ENCODE measurements at places on chromosomes 7 and 10.
A peak's percentile ranks its signal among the peaks of the same experiment; 100 is the strongest.

DNA sequence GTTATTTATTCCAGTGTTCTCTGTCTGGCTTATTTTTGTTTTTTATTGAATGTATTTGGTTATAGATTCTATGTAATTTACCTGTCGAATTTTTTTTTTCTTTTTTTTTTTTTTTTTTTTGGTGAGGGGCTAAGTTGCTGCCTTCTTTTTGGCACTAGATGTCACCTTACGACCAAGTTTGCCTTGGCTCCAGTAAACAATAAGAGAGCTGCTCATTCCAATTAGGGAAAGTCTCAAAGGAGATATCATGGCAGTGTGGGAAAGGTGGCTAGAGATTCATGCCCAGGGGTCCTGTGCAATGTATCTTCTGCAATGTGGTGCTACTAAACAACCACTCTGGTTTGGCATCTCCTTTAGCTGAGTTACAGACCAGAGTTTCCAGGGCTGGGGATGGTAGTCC, 84.0 kb downstream of the PTPN20 start:
- DNase-seq: no peak

GRCh38 chr10:126029999-126030398, 133.6 kb downstream of the FANK1 start:
- no peak for DNase-seq

DNA sequence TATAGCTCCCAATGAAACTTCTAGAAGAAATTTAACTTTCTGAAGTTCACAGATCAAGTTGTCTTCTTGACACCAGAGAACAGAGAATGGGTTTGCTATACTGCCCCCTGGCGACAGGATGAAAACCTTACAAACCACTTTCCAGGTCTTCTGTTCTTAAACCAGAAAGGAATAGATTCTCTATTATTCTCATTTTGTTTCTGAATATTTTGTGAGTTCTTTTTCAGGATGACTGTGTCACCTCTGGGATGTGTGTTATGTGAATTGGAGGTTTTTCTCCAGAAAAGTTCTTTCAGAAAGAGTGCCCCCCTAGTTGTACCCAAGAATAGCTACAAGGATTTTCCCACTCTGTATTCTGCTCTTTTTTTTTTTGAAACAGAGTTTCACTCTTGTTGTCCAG, 6.3 kb downstream of the IFT22 start:
- DNase-seq: peak; percentile 47

DNA sequence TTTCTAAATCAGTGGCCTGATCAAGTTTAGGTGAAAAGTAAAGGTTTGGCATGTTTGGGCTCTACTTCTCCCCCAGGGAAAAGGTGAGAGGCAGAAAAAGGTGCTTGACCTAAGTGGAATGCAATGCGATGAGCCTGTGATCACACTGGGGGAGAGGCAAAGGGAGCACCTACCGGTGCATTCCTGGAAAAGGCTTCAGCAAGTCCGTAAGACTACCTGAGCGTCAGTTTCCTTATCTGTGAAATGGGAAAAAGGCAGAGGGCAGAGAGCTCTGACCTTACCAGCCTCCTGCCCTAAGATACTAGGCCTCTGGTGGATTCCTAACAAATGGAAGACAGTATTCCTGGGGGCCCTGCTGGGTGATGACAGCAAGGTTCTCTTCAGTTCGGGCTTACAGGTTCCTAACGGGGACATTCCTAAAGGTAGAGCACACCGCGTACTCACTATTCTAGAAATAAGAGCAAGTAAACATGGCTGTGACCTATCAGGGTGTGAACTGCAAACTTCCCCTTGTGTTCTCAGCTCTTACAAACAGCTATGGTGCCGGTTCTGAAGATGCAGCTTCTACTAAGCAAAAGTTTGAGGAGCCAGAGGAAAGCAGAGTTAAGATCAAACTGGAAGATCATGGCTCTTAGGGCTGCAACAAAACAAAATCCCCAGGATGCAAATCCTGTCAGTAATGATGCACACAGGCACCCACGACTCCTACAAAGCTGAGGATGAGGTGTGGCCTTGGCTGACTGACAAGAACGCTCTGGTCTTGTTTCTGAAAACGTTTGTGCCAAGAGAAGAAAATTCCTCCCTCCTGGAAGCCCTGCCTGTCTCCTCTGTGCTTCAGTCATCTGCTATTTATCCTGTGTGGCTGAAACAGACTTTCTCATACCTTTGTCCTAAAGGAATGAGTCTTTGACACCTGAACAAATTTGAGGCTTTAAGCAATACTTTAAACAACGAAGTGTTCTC, 13.3 kb upstream of the ACSL5 start:
- DNase-seq: no peak

DNA sequence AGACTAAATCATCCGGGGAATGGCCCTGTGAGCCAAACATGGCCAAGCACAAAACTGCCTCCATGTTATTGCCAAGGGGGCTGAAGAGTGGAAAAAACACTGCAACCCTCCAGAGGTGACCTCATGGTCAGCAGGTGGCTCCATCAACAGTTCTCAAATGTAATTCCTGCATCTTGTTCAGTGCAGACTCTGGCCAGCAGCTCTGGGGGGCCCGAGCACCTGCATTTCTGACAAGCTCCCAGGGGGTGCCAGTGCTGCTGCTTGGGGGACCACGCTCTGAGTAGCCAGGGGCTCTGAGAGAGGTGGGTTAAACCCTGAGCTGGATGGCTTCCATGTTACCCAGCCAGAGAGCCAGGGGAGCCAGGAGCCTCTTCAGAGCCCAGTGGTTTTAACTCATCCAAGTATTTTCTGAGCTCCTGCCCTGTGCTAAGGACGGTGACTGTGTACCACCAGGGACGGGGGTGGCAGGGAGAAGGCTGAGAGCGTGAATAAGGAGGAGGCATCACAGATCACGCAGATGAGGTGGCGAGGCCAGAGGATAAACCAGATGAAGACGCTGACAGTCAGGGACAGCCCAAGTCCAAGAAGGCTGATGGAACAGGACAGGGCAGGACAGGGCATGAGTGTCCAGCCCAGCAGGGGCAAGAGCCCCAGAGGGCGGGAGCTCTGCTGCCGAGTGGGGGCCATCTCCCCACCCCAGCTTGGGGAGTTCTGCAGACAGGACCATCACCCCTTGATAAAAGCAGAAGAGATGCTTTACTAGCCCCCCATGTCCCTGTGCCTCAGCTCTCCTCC, 52.9 kb downstream of the CLEC2L start:
- DNase-seq: no peak

DNA sequence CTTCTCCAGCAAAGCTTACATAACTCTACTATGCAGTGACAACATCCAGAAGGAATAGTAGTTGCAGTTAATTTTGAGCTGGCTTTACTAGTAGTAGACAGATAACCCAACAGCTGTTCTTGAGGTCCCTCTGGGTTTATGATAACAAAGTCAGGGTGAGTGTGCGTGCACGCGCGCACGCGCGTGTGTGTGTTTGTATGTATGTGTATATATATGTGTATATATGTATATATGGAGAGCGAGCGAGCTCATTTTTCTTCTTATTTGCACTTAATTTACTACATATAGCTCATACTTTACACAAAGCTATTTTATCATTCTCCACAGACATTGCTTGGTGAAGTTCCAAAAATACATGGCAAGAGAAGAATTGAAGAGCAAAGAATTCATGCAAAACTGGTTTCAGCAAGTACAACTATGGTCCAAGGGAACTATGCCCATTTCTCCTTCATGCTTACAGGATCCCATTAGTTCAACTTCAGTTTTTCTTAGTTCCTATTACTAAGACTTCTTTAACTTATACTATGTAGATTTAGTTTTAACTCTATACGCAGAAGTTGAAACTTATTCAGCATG, 105.9 kb upstream of the TMEM168 start:
- DNase-seq: no peak

- DNase-seq: peak; percentile 80
Measured at GRCh38 chr7:25260862-25261494, 32.7 kb upstream of the NPVF start.

- no peak for DNase-seq
Measured at GRCh38 chr10:24899571-24899970, 52.8 kb downstream of the PRTFDC1 start.

DNA sequence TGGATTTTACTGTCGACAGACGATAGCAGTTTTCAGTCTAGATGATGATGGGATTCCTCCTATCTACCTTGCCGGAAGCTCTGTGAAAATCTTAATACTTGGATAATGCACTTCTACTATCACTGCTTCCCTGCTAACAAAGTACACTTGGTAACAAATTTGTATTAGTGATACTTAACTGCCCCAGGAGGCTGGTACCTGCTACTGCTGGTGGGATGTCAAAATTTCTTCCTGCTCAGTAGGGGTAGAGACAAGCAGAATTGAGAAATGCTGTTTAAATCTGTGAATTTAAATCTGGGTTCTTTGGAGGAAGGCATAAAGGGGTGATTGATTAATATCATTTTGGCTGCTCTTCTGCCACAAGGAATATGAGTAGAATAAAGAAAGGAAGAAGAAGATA, 99.8 kb upstream of the STRIP2 start:
- DNase-seq: no peak
